ENCODE measurements at places on chromosomes 3 and 15. TPM values are rescaled to one million over a fixed set of nuclear protein-coding genes. Genes with fewer than 3 reads are reported as not detected.

The FAM107A gene
- total RNA-seq: not detected

The ANKRD63 gene
- not detected for total RNA-seq

The RETNLB gene
- not detected for total RNA-seq

The SLC28A2 gene
- total RNA-seq: not detected

The ZNF80 gene
- total RNA-seq: not detected

The DUOX1 gene
- 16.9 TPM for total RNA-seq

The C3orf62 gene
- total RNA-seq: 9.4 TPM

The CFAP44 gene
- total RNA-seq: 4.0 TPM

The KIF23 gene
- total RNA-seq: 50.2 TPM

The FEZF2 gene
- not detected for total RNA-seq

The CCR2 gene
- not detected for total RNA-seq

The RAD51 gene
- total RNA-seq: 6.1 TPM

The RASGRP1 gene
- total RNA-seq: not detected

The NUSAP1 gene
- total RNA-seq: 62.6 TPM

The XCR1 gene
- not detected for total RNA-seq

The MINDY2 gene
- 18.8 TPM for total RNA-seq

The GAP43 gene
- total RNA-seq: not detected

The TLR9 gene
- total RNA-seq: not detected

The KNL1 gene
- 7.9 TPM for total RNA-seq

The MME gene
- 37.0 TPM for total RNA-seq

The PLCL2 gene
- total RNA-seq: 0.51 TPM

Data from MCF 10A (cell line).